ENCODE measurements at places on chromosomes 2 and 18. TPM values are rescaled to one million over a fixed set of nuclear protein-coding genes. Genes with fewer than 3 reads are reported as not detected.

GRCh38 chr2:27214941-27215340, 2.2 kb upstream of the CAD start:
- H3K36me3 ChIP-seq: peaks cover 18% of the 10 kb centered on the region
- no peaks in the 10 kb centered on the region for H3K27me3 ChIP-seq
- no peak overlapping the region for H3K4me3 ChIP-seq
- no peak overlapping the region for H3K27ac ChIP-seq
- H3K4me1 ChIP-seq: peaks cover 32% of the 10 kb centered on the region
- no peak for DNase-seq

- H3K4me3 ChIP-seq: no peak overlapping the region
- no peaks in the 10 kb centered on the region for H3K27me3 ChIP-seq
- no peak for DNase-seq
- no peaks in the 10 kb centered on the region for H3K36me3 ChIP-seq
- H3K27ac ChIP-seq: no peak overlapping the region
- H3K4me1 ChIP-seq: no peaks in the 10 kb centered on the region
Observed at GRCh38 chr18:703213-703967, 9.0 kb downstream of the ENOSF1 start.

Gene TDRD15
- total RNA-seq: 1.1 TPM

DNA sequence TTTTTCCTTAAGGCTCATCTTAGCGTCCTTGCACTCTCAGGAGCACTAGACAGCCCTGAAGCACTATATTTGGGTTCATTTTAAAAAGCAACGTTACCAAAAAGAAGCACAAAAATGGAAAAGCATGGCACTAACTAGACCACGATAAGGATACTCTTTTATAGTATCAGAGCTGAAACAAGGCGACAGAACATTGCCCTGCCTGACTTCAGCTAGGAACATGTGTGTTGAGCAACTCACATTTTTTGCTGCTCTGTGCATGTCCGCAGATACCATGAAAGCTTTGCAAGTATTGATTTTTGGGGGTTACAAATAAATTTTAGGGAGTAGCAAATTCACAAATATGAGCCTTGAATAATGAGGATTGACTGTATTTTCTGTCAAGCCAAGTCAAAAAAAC, 332.0 kb downstream of the PTPRM start:
- no peak overlapping the region for H3K4me3 ChIP-seq
- no peaks in the 10 kb centered on the region for H3K36me3 ChIP-seq
- no peak for DNase-seq
- H3K4me1 ChIP-seq: no peaks in the 10 kb centered on the region

- no peak overlapping the region for H3K4me3 ChIP-seq
- peaks cover 10% of the 10 kb centered on the region for H3K4me1 ChIP-seq
- peaks cover 3% of the 10 kb centered on the region for H3K27me3 ChIP-seq
- H3K36me3 ChIP-seq: no peaks in the 10 kb centered on the region
- no peak overlapping the region for H3K27ac ChIP-seq
Observed at GRCh38 chr2:64354857-64355680, 98.9 kb upstream of the LGALSL start.

GRCh38 chr18:55090564-55091188, 131.4 kb upstream of the CCDC68 start:
- H3K27ac ChIP-seq: no peak overlapping the region
- H3K27me3 ChIP-seq: no peaks in the 10 kb centered on the region
- H3K4me3 ChIP-seq: no peak overlapping the region
- no peak for DNase-seq
- H3K36me3 ChIP-seq: no peaks in the 10 kb centered on the region

- peaks cover 1% of the 10 kb centered on the region for H3K36me3 ChIP-seq
- H3K27ac ChIP-seq: no peak overlapping the region
- no peaks in the 10 kb centered on the region for H3K4me1 ChIP-seq
- H3K4me3 ChIP-seq: no peak overlapping the region
- no peaks in the 10 kb centered on the region for H3K27me3 ChIP-seq
Observed at GRCh38 chr2:69554568-69554967, 89.0 kb downstream of the AAK1 start.

- peak; percentile 55 for DNase-seq
- H3K27ac ChIP-seq: no peak overlapping the region
- no peaks in the 10 kb centered on the region for H3K36me3 ChIP-seq
- no peak overlapping the region for H3K4me3 ChIP-seq
- H3K27me3 ChIP-seq: no peaks in the 10 kb centered on the region
- no peaks in the 10 kb centered on the region for H3K4me1 ChIP-seq
Observed at GRCh38 chr2:98175811-98176210, 88.8 kb downstream of the VWA3B start.

GRCh38 chr18:34710458-34710914, 388 bp downstream of the DTNA start:
- DNase-seq: no peak
- no peaks in the 10 kb centered on the region for H3K4me1 ChIP-seq
- no peak overlapping the region for H3K27ac ChIP-seq
- H3K27me3 ChIP-seq: no peaks in the 10 kb centered on the region

DNA sequence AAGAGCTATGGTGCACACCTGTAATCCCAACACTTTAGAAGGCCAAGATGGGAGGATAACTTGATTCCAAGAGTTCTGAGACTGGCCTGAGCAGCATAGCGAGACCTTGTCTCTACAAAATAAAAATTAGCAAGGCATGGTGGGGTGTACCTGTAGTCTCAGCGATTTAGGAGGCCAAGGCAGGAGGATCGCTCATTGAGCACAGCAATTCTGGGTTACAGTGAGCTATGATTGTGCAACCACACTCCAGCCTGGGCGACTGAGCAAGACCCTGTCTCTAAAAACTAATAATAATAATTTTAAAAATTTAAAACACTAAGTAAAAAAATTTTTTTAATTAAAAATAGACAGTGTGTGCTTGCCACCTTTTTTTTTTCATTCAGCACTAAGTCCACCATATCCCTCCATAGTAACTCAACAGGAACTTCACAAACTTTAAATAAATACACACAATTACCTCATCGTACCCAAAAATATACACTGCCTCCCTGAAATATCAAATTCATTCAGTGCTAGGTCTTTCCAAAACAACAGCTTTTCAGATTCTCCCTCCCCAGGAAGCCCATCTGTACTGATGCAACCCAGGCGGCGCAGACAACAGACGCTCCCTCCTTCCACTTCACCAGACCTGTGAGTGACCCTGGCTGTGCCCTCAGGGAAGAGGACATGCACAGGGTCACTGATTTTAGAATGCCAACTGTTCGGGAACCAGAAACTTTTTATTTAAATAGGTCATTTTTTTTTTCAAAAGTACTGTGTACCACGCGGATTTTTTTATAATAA, 29.6 kb downstream of the FAM168B start:
- H3K27ac ChIP-seq: no peak overlapping the region
- no peaks in the 10 kb centered on the region for H3K4me1 ChIP-seq
- H3K4me3 ChIP-seq: no peak overlapping the region
- DNase-seq: no peak
- H3K27me3 ChIP-seq: no peaks in the 10 kb centered on the region
- H3K36me3 ChIP-seq: peaks cover 61% of the 10 kb centered on the region

Gene PROKR1
- total RNA-seq: not detected

DNA sequence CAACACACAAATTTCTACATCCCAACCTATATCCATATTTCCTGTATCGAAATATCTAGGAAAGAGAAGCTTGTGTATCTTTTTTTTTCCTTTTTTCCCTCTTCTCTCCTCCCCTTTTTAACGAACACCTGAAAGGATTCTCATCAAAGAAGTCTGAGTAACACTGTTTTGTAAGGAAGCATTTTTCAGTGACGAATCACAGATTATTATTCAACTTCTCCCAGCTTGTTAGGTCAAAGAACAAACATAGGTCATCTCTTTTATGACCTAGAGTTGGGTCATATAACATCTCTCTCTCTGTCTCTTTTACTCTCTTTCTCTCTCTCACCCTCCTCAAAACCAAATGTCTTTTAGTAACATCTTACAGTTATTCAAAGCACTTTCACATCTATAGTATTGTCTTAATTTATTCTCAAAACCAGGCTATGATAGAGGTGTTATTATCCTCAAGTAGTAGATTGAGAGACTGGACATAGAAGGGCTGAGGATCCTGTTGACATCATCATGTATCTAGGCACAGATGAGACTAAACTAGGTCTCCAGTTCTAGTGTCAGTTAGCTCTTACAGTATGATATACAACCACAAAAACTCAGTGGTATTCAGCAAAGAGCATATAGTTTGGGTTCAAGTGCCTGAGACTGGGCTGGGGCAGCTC, 80.1 kb upstream of the SPOPL start:
- no peaks in the 10 kb centered on the region for H3K27me3 ChIP-seq
- no peak overlapping the region for H3K4me3 ChIP-seq
- H3K27ac ChIP-seq: no peak overlapping the region
- no peaks in the 10 kb centered on the region for H3K4me1 ChIP-seq

Gene TRIM43
- not detected for total RNA-seq

Gene NDUFAF7
- 35.4 TPM for total RNA-seq

DNA sequence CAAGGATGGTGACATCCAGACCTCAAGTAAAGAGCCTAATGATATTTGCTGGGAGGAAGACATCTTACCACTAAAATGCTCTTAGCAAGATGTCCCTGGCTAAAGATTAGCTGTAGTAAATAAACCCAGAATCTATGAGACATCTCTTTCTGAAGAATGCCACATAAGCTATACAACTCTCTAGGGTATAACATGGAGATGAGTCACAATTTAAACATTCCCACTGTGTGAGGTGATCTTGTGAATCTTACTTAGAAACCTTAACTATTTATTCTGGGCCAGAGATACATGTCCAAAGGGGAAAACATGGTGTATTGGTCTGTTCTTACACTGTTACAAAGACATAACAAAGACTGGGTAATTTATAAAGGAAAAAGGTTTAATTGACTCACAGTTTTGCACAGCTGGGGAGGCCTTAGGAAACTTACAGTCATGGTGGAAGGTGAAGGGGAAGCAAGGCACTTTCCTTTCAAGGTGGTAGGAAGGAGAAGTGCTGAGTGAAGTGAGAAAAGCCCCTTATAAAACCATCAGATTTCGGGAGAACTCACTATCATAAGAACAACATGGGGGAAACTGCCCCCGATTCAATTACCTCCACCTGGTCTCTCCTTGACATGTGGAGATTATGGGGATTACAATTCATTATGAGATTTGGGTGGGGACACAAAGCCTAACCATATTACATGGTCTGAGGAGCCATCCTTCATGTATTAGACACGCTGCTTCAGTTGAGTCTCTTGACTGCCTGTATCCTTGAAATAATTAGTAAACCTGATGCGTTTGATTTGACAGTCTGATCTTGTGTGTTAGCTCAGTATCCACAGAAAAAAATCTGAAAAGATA, 17.1 kb downstream of the KRCC1 start:
- no peak overlapping the region for H3K4me3 ChIP-seq
- peaks cover 6% of the 10 kb centered on the region for H3K36me3 ChIP-seq
- no peaks in the 10 kb centered on the region for H3K27me3 ChIP-seq
- H3K4me1 ChIP-seq: no peaks in the 10 kb centered on the region
- DNase-seq: no peak

DNA sequence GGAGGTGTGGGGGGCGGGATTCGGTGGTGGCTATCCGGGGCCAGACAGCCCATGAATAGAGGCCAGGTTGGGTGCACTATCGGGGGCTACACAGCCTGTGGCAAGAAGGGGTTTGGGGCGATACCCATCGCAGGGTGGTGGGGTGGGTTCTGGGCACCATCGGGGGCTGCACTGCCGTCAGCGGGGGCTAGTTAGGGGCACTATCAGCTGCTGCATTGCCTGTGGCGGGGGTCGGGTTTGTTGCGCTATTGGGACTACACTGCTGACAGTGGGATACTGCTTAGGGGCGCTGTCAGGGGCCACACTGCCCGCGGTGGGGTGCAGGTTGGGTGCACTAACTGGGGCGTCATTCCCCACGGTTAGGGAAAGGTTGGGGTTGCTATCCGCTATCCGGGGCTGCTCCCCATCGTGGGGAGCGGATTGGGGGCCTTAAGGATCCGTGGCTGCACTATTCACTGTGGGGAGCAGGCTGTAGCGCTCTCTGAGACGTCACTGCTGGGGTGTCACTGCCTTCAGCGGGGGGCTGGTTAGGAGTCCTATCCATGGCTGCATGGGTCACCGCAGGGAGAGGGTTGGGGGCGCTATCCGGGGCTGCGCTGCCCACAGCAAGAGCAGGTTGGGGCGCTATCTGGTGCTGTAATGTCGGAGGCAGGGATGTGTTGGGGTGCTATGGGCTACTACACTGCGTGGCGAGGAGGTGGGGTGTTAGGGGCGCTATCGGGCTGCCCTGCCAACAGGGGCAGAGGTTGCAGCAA, 76.5 kb upstream of the SLC35G4 start:
- no peak overlapping the region for H3K27ac ChIP-seq
- no peaks in the 10 kb centered on the region for H3K4me1 ChIP-seq
- H3K4me3 ChIP-seq: no peak overlapping the region
- H3K36me3 ChIP-seq: no peaks in the 10 kb centered on the region
- H3K27me3 ChIP-seq: no peaks in the 10 kb centered on the region
- DNase-seq: no peak

DNA sequence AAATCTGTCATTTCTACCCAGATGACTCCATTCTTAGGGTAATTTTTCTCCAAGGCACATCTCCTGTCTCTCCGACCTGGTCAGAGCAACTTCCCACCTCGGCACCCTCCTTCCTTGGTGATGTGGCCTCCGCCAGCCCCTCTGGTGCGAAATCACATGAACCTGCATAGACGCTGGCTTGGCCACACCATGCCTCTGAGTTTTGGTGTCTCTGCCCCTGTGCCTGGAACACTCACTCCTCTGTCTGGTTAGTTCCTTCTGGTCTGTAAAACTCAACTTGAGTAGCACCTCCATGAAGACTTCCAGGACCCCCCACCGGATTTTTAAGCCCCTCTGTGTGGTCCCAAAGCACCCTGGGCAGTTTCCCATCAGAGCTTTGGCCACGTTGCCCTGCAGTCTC, 83.2 kb upstream of the OTOS start:
- no peaks in the 10 kb centered on the region for H3K27me3 ChIP-seq
- H3K27ac ChIP-seq: no peak overlapping the region
- no peak for DNase-seq
- no peaks in the 10 kb centered on the region for H3K36me3 ChIP-seq
- H3K4me1 ChIP-seq: no peaks in the 10 kb centered on the region
- H3K4me3 ChIP-seq: no peak overlapping the region

Gene SH2D6
- 1.1 TPM for total RNA-seq

DNA sequence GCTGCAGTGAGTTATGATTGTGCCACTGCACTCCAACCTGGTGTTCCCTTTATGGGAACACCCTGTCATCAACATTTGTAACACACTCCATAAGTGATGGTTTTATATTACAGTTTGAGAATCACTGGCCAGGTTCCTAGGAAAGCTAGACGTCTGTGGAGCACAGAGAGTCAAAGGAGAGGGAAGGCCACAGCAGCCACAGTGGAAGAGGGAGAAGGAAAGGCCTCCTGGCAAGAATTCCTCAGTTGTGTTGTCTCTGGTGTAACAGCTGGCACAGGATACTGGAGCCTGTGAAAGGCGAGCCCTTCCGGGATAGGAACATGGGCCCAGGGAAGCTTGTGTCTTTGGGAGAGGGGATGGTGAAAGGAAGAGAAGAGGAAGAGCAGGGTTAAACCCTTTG, 360.5 kb upstream of the PIK3C3 start:
- H3K4me1 ChIP-seq: no peaks in the 10 kb centered on the region
- H3K36me3 ChIP-seq: no peaks in the 10 kb centered on the region
- H3K4me3 ChIP-seq: no peak overlapping the region
- H3K27ac ChIP-seq: no peak overlapping the region
- no peak for DNase-seq

DNA sequence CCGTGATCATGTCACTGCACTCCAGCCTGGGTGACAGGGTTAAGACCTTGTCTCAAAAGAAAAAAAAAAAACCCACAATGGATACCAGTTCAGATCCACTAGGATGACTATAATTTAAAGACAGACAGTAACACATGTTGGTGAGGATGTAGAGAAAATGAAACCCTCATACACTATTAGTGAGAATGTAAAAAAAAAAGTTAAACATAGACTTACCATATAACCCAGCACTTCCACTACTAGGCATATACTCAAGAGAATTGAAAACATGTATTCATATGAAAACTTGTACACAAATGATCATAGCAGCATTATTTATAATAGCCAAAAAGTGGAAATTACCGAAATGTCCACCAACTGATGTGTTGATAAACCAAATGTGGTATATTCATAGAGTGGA, 48.7 kb downstream of the KIF3C start:
- H3K4me3 ChIP-seq: no peak overlapping the region
- DNase-seq: no peak

All from B cell (primary cell).